ENCODE measurements at places on chromosomes 16 and 17.

DNA sequence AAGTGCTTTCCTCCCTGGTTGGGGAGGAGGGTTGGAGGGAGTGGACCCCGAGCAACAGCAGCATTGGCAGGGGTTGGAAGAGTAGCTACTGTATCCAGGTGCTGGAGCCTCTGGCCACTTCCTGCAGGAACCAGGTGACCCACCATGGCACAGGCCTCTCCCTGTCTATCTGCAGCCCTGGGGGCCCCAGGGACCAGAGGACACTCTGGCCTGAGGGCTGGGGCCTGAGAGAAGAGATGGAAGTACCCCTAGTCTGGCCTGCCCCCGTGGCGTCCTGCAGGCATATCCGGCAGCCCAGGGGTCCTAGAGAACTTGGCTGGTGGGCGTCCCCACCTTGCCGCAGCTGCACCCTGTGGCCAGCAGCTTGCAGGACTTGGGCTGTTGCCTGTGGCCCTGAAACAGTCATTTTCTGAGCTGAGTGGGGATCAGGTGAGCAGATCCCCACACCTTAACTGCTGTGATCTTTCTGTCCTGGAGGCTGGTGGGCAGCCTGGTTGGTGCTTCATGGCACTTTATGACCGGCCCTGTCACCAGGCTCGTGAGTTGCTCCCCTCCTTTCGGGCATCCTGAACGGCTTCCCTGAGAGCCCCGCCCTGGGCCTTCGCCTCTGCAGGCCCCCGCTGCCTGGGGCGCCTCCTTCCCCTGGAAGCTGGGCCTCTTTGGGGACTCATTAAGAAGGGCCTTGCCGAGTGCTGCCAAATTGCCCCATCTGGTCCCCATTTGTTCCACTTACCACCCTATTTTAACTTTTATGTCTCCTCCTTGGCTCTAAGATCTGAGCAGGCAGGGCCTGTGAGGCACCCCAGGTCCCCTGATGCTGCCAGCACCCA, 298.6 kb downstream of the SEC14L1 start:
- no peak for DNase-seq

- no peak for DNase-seq
These were observed 506.8 kb upstream of the SALL1 start for GRCh38 chr16:51657848-51658247.

GRCh38 chr17:60159479-60159866, 9.7 kb downstream of the CA4 start:
- no peak for DNase-seq

DNA sequence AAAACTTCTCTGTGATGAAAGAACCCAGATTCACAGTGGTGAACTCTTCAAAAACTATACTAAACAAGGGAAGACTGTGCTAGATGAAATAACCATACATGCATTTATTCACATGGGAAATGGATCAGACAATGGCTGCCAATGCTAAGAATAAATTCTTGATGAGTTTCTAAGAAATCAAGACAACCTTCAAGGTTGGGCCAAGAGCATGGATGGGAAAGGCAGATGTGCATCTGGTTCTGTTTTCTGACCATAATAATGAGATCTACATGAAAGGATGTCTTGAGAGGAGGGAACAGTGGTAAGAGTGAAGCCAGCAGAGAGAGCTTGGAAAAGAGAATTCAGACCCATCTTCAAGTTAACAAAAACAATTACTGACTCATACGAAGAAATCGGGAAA, 31.4 kb downstream of the ANKRD11 start:
- DNase-seq = no peak

DNA sequence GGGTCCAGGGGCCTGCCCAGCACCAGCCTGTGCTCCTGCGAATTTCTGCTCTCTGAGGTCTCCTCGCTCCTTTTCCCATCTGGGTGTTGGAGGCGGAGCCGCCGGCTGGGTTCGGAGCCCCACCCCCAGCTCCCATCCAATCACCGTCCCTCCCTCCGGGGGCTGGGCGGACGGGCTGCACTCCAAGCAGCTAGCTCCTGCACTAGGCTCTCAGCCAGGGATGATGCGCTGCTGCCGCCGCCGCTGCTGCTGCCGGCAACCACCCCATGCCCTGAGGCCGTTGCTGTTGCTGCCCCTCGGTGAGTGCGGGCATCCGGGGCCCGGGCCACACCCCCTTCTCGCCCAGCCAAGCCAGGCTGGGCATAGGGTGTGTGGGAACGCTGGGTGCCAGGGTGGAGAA, at the start of gene NRN1L:
NRN1L (plus strand) TSS at position 202 of the 400 bp plus-strand sequence; CDS start at position 221, 19 bp downstream.
- peak; percentile 95 for DNase-seq

DNA sequence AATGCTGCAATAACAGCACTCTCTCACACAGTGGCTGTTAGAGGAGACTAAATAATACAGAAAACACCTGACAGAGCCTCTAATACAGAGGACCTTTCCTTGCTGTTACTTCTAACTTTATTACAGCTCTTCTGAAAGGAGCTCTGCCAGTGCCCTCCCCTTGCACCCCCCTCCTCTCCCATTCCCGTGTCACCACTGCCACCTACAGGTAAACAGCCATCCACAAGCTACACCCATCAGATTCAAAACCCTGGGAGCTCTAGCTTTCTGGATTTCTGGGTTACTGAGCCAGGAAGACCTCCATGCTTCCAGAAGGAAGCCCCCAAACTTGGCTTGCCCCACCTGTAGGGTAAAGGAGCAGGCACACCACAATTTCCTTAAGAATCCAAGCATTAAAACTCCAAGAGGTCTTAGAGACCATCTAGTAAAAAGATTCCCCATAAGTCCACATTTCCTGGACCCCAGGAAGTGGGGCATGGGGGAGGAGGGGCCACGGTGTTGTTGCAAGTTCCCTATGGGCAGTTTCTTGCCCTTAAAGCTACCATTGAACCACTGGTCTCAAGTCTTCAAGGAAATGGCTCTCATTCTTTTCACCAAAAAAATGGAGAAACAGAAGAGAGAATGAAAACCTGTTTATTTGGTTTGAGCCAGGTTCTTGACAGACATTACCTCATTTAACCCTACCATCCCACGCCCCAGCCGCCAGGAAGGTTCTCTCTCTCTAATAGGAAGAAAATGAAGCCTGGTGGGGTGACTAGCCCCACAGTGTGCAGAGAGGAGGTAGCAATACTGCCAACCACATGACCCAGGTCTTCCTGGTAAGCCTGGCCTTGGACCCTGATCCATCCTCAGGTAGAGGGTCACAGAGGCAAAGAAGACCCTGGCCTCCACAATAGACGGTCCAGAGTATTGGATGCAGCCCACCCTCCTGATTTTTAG, 52.8 kb downstream of the TOM1L2 start:
- peak; percentile 89 for DNase-seq

DNA sequence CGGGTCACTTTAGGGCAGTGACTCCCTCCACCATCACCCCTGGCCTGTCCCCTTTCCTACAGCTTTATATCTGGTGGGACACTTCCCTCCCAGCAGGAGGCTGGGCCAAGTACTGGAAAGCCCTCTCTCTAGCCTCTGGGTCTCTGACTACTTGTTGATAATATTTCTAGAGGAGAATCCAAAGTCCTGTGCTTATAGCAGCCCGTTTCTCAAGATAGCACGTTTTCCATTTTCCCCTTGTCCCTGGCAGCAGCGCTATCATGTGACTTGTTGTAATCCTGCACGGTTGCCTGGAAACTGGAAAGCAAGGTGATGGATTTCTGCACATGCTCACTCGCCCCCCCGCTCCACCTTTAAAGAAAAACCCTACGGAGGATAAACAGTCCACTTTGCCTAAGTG, 3.3 kb upstream of the AXIN2 start:
- DNase-seq = no peak

DNA sequence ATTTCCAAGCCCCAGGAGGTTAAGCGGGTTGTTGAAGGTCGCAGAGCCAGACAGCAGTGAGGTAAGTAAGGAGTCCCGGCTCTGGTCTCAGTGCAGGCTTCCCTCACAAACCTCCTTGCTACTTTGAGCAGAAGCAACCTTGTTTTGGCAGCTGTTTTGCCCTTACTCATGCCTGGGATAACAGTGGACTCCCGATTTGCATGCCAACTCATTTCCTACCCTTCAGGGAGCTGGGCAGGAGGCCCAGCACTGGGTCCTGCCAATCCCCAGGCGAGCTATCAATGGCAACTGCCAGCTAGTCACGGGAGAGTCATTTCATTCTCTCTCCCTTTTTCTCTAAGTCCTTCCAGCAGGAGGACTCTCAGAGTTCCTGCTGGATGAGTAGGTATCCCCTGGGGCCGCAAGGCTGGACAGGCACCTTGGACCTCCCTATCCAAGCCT, 72.0 kb upstream of the KSR1 start:
- no peak for DNase-seq

DNA sequence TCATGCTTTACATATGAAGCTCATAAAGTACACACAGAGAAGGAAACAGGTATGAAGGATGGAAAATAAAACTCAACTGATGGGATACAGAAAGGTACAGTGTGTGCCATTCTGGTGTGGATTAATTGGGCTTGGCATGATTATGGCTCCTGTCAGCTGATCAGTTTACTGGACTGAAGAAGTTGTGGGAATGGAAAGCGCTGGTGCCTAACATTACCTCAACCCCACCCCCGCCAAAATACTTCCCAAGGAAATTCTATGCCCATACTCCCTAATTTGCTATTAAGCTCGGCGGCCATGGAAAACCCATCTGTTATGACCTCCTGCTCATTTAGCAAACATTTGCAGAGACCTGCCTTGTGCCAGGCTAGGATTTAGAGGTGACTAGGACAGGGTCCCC, 16.6 kb upstream of the PMFBP1 start:
- no peak for DNase-seq

DNA sequence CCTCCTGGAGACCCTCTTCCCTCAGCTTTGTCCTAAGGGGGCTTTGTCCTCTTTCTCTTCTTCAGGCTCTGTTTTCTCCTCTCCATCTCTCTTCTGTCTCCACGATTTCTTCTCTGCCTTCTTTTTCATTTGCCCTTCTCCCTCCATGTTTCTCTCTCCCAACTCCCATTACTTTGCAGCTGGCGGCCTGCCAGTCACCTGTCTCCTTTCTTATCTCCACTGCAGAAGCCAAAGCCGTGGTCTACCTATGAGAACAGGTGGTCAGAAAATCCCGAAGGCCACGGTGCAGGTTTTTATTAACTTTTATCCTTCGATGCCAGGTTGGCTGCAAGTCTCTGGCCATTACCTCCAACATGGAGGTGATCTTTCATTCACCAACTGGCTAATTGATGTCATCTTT, 45.1 kb downstream of the FZD2 start:
- DNase-seq = no peak

DNA sequence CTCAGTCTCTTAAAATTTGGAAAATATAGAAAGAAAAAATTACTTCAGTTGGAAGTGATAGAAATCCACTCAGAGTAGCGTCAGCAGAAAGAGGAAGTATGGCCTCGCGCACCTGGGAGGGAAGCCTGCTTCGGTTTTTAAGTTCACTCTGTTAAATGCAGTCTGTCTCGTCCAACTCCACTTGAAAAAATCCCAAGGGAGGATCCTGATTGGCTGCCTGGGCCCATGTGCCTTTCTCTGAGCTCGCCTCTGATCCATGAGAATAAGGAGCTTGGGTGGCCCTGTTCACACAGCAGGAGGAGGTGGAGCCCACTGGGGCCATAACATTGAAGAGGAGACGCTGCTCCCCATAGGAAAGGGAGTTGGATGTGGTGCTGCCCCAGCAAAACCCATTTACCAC, 40.7 kb downstream of the DNAJA2 start:
- DNase-seq = peak; percentile 87

- DNase-seq = no peak
These were observed 12.3 kb upstream of the RAI1 start for GRCh38 chr17:17668775-17669579.

DNA sequence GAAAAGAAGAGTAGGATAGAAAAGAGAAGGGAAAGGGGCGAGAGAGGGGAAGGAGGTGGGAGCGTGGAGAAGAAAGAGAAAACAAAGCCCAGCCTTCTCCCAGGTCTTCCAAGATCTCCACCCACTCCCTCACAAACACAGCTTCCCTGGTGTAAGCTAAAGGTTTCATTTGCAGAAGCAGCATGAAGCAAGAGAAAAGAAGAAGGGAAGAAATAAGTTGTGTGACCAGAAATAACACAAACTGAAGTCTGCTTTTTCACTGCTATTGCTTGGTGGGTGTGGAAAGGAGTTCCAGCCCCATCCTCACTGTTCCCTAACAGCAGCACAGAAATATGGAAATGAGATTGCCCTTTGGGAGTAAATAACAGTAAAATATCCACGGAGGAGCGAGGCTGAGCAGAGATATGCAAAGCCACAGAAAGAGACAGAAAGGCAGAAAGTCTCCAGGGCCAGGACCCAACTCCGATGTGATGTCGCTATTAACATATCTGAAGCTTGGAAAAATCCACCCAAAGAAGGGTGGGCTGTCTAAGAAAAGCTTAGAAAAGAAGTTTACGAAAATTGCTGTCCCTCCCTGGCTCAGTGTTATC, 10.3 kb upstream of the GAS7 start:
- no peak for DNase-seq

DNA sequence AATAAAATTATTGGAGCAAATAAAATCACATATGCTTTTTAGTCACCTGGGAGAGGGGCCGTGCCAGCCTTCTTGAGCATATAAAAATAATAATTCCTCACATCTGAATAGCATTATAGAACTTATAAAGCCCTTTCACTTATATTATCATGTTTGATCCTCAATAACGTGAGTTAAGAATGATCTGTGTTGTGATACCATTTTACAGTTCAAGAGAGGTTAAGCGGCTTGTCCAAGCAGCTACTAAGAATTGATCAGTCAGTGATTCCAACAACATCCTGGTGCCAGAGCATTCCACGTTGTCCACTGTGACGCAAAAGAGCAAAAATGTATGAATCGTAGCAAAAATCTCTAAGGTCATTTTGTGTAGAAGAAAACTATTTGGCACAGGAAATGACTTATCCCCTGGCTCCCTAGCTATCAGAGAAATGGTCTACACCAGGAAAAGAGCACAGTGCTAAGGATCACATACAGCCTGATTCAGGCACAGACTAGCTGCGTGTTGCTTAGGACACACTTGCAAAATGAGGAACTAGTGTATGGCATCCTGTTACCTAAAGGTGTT, 33.0 kb downstream of the ANKFN1 start:
- DNase-seq = no peak

DNA sequence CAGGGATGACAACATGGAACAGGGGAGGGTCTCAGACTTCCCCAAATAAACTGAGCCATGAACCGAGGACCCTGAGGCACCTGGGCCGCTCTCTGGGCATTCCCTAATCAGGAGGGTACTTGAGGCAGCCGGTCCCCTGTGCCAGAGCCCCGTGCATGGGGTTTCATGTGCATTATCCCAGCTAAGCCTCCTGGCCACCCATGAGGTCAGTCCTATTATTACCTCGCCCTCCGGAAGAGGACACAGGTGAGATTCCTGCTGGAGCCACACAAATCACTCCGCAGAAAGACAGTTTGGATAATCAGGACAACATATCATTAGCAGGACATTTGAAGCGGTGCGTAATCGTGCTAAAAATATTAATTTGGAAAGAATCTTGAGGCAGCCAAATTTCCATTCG, 274.0 kb downstream of the PARN start:
- DNase-seq = no peak
